ENCODE measurements at places on chromosomes 13 and 19. TPM values are rescaled to one million over a fixed set of nuclear protein-coding genes. Genes with fewer than 3 reads are reported as not detected.
A peak's percentile ranks its signal among the peaks of the same experiment; 100 is the strongest.

ZNF709 gene
- 8.1 TPM for total RNA-seq

CYP2A6 gene
- total RNA-seq, result not detected

CAPS gene
- 14.4 TPM for total RNA-seq

DNA sequence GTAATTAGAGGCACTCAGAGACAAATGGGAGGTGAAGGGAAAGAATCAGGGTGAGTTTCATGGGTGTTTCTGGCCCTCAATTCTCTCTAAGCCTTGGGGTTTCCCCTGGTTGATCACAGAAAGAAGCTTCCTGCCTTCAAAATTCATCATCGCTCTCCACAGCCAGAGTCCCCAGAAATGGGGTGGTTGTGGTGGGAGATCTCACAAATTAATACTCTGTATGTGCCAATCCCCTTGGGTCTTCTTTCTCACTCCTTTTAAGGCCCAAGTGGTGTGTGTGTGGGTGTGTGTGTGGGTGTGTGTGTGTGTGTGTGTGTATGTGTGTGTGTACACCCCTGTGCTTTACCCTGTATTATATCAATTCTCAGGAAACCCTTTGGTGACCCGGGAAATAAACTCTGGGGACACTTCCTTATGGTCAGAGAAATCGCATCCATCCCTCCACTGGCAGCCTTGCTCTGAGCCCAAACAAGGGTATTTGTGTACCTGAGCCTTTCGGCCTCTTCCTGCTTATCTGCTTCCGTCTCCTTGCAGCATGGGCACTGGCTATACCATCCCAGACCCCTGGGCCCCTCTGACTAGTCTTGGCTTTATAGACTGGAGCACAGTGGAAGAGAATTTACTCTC, 2.8 kb upstream of the FCGBP start:
- no peak overlapping the region for H3K4me3 ChIP-seq
- H3K27ac ChIP-seq, result no peak overlapping the region
- H3K4me1 ChIP-seq, result no peaks in the 10 kb centered on the region
- DNase-seq, result no peak
- no peaks in the 10 kb centered on the region for H3K27me3 ChIP-seq
- no peaks in the 10 kb centered on the region for H3K36me3 ChIP-seq

DNA sequence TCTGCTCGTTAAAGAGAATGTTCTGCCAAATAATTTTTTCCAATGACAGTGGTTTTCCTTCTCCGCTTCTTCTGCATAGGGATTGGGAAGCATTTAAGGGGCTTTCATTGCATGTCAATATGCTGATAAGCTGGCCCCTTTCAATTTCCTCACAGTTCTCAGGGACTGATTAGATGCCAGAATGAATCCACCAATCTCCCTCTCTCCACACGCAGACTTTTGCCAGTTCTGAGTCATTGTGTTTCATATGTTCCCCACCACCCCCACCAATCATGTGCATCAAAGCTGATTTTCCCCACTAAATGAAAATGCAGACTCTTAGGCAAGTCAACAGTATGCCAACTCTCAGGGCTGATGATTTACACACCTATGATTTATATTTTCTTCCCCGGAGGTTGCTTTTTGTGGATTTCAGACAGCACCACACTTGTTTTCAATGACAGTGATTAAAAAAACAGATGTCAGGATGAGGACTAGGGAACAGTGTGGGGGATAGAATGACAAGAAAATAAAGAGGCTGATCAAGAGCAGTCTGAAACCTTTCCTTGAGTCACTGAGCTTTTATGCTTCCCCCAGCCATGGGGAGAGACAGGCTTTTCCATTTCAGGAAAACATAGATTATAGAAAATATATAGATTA, 47.9 kb upstream of the C13orf42 start:
- no peaks in the 10 kb centered on the region for H3K27me3 ChIP-seq
- no peaks in the 10 kb centered on the region for H3K36me3 ChIP-seq
- DNase-seq, result no peak
- no peak overlapping the region for H3K27ac ChIP-seq

DNA sequence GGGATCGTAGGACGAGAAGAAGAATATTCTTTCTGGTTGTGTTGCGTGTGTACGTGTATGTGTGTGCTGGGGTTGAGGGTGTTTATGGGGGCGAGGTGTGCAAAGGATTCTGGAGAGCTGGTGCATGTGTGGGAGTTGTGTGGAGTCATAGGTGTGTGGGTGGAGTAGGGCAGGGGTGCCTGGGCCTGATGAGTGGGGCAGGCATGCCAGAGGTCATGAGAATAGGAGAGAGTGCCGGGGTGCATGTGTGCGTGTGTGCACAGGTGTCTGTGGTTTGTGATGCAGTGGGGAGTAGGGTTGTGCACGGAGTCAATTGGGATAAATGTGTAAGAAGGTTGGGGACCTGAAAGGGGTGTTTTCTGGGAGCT, 649 bp downstream of the TMEM91 start:
- H3K27ac ChIP-seq, result peak overlapping the region; percentile 75
- H3K27me3 ChIP-seq, result no peaks in the 10 kb centered on the region
- H3K4me1 ChIP-seq, result no peaks in the 10 kb centered on the region

DNA sequence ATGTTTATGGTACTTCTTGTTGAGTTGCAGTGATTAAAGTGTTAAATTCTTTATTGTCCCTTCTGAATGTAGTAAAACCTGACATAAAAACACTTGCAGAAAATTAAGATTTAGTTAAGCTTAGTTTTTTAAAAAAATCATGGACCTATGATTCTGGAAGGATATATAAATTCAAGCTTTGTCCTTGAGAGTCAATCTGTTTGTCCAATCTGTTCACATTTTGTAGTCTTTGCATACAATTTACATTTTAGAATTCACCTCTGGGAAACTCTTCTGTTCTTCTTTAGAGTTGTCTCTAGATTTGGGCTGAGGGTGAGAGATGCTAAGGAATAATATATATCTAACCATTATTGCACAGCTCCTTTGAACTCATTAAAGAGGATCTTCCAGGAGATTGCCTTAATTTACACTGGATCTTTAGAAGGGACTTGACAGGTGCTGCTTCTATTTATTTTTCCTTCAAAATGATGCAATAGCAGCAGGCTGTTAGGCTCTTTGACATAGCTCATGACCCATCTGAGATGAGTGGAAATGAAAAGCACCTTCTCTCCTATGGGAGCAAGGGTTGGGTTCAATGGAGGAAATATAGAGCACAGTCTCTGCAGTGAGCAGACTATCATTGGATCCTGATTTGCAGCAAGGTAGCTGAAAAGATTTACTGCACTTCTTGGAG, 433.9 kb downstream of the GPC6 start:
- H3K4me3 ChIP-seq, result no peak overlapping the region
- no peak for DNase-seq
- H3K4me1 ChIP-seq, result no peaks in the 10 kb centered on the region
- no peaks in the 10 kb centered on the region for H3K36me3 ChIP-seq
- H3K27ac ChIP-seq, result no peak overlapping the region

DNA sequence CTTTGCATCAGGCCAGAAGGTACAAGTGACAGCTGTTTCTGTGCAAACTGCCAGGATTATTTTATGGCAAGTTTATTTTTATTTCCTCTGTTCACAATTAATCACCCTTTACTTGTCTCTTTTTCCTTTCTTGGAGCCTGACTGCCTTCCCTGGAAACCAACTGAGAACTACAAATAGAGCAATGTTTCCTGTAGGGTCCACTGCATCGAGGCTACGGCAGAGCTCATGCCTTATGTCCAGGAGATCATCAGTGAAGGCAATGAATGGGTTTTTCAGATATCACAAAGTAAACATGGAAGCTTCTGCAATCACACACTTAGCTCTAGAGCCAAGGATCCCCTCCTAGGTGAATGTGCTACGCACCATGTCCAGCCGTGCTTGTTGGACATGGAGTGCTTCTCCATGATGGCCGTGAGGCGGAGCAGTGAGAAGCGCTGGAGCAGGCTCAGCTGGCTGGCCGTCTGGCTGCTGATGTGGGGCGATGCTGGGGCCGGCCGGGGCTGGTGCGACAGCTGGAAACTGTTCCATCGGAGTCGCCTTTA, 110.9 kb downstream of the KL start:
- H3K36me3 ChIP-seq, result no peaks in the 10 kb centered on the region
- no peak for DNase-seq
- H3K4me3 ChIP-seq, result no peak overlapping the region
- H3K27ac ChIP-seq, result peak overlapping the region; percentile 83

Measured in uterus (tissue), 4 donors.